Retinal pigment epithelial cell (primary cell): ENCODE measurements at places on chromosomes 7 and 10.
A peak's percentile ranks its signal among the peaks of the same experiment; 100 is the strongest.

GRCh38 chr7:31100445-31100844 lies 48.3 kb downstream of the ADCYAP1R1 start:
- no peak for DNase-seq

GRCh38 chr7:26461518-26461917 lies 169.9 kb downstream of the SNX10 start:
- no peak for DNase-seq

DNA sequence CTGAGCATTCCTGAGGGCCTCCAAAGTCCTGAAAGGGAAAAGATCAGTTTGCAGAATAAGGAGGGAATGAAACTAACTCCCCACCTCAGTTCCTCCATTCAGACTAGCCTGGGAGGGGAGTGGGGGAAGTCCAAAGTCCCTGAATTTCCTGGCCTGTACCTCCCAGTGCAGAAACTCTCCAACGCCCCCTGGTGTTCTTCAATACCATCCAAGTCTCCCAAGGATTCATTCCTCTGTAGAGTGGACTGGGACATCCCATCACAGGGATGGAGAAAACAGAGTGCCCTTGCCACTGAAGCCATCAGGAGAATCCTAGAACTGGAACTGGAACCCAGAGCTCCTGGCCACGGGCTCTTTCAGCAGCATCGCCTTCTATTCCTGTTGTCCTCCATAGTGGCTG lies 1.6 kb upstream of the COL13A1 start:
- DNase-seq: no peak

- DNase-seq: peak; percentile 53
These were observed 2.9 kb upstream of the GET4 start for GRCh38 chr7:873367-874002.

GRCh38 chr7:375901-376305 lies 85.9 kb downstream of the FOXL3 start:
- DNase-seq: no peak

GRCh38 chr7:11642841-11643240 lies 189.2 kb downstream of the THSD7A start:
- DNase-seq: no peak

DNA sequence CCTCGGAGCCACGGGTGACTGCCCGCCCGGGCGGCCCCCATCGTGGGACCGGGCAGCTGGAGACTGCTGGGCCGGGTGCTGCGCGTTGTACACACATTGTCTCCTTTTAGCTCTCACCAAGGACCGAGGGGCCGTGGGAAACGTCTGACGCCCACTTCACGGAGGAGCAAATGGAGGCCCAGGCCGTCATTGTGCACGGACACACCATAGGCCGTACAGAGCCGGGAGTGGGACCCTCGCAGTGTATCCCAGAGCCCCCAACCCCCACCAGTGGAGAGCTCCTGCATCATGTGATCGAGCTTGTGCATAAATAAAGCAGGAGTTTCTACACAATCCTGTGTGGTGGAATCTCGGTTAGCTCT lies 722 bp downstream of the DENND10 start:
- no peak for DNase-seq

- no peak for DNase-seq
These were observed 25.8 kb upstream of the LANCL2 start for GRCh38 chr7:55339033-55340000.

GRCh38 chr7:45211066-45211465 lies 53.5 kb downstream of the RAMP3 start:
- no peak for DNase-seq

DNA sequence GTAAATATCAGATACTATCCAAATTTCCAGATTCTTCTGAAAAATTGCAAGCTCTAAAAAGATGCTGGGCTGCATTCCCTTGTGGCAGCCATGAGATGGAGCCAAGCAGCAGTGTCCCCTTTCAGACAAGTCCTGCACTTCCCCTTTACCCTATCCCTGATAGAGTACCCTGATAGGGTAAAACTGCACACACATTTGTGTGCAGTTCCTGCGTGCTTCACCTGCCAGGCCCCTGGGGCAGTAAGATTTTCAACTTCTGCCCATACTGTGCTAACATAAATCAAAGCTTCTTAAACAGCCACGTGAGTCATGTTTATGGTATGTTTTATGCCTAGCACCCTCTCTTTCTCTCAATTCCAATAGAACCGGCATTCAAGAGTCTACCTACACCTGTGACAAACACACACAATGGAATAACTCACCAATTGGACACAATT lies 52.2 kb downstream of the IFIT5 start:
- DNase-seq: no peak

DNA sequence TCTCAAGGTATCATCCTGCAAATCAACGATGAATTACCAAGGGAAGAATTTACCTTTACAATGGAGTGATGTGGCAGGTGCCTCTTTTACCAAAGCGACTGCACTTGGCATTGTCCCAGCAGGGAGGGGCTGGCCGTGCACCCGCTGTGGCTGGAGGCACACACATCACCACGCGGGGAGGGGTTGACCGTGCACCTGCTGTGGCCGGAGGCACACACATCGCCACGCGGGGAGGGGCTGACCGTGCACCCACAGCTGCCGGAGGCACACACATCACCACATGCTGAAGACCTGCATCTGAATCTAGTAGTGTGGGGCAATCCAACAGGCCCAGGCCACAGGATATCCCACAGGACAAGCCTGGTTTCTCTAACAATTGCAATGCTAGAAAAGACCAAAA lies 493.5 kb downstream of the DNAJB6 start:
- no peak for DNase-seq

DNA sequence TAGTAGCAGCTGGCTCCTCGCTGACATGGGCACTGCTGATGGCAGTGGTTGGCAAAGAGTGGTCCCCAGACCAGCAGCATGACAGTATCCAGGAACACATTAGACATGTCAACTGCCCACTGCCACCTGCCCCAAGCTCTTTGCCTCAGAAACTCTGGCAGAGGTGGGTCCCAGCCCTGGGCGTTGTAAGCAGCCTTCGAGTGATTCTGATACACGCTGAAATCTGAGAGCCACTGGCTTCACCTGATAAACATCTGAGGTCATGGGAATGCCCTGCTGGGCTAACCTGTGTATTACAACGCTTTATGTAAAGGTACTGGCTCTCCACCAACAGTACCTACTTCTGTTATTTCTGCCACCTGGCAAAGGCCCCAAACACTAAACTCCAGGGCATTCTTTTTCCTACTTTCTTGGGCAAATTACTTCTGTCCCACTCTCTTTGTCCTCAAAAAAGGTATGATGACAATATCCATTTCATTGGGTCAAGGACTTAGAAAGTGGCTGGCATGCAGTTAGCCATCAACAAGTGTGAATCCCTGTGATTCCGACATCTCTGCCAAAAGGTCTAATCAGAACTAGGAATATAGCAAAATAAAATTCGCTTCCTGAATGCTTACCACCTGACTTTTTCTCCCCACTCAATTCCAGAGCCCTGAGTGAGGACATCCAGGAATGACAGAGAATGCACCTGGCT lies 9.2 kb downstream of the SGMS1 start:
- no peak for DNase-seq

DNA sequence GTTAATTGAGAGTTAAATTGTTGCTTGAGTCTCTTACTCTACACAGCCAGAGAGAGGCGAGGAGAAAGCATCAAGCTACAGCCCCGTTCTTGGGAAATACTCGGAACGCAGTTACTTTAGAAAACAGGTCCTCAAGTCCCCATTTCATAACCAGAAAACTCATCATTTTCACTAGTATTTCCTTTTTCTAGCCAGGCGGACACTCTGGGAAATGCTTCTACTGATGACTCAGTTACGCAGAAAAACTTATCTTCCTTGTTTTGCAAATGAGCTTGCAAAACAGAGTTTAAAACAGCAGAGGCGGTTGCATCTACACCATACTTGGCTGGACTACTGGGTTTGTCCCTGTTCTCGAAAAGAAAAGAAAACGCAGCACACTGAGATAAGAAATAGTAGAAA lies 111.4 kb upstream of the FGFR2 start:
- DNase-seq: no peak

- DNase-seq: peak; percentile 65
These were observed at the start of gene AKR1E2 for GRCh38 chr10:4825868-4826791. TSS of gene AKR1E2 (plus strand) at chr10:4826207. CDS start at chr10:4826325, 118 bp downstream.

DNA sequence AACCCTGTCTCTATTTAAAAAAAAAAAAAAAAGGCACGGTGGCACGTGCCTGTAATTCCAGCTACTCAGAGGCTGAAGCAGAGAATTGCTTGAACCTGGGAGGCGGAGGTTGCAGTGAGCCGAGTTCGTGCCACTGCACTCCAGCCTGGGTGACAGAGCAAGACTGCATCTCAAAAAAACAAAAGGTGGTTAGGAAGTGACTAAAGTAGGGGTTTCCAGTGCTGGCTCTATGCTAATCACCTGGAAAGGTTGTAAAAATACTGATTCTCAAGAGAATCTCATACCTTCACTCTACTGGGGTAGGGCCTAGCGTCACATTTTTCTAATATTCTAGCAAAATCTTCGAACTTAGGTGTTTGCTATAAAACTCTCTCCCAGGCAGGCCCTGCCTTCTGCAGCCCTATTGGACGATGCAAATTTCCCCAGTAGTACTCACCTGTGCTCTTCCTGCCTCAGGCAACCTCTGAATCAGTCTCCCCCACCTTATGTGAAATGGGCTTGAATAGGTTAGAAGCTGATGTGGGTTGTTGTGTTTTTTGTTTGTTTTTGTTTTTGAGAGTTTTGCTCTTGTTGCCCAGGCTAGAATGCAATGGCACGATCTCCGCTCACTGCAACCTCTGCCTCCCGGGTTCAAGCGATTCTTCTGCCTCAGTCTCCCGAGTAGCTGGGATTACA lies 3.5 kb downstream of the ZP3 start:
- DNase-seq: no peak

GRCh38 chr7:100969066-100969615 lies at the start of gene MUC12:
TSS of gene MUC12 (plus strand) at chr7:100969565. CDS start at chr7:100969623, 58 bp downstream.
- DNase-seq: no peak

DNA sequence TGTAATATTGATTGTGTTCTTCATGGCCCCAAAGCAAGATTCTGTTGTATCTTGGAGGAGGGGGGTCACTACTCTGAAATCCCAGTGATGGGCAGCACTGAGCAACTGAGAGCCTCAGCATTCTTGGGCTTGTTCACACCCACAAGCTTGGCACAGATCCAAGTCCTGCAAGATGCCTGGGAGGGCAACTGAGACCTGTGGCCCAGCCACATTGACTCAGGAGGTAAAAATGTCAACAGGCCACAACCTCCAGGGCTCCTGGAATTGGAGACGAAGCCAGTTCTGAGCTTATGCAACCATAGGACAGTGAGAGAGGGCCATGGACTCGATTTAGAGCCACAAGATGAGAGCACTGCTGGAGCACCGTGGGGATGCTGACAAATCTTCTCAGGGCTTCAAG lies 3.1 kb upstream of the DOCK1 start:
- DNase-seq: peak; percentile 61

DNA sequence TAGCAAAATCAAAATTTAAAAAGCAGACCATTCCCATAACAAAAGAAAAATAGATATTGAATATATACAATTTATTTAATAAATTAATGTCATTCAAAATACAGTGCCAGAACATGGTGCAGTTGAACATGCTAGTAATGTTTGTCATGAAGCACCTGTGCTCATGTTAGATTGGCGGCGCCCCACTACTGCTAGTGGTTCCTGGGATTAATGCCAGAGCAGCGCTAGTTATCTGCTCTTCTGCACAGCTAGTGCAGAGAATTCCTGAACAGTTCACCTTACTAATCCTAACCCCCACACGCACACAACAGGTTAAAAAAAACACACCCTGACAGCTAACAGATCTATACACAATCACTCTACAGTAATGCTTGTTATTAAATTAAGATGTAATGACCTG lies 23.4 kb downstream of the KBTBD2 start:
- no peak for DNase-seq

DNA sequence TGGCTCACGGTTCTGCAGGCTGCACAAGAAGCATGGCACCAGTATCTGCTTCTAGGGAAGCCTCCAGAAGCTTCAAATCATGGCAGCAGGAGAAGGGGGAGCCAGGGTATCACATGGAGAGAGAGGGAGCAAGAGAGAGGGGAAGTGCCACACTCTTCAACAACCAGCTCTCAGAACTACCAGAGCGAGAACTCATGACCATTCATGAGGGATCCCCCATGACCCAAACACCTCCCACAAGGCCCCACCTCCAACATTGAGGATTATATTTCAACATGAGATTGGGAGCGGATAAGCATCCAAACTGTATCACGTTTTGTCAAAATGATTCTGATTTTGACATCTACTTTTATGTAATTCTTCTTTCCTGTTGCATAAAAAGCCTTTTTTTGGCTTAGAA lies 38.5 kb downstream of the CREM start:
- no peak for DNase-seq

DNA sequence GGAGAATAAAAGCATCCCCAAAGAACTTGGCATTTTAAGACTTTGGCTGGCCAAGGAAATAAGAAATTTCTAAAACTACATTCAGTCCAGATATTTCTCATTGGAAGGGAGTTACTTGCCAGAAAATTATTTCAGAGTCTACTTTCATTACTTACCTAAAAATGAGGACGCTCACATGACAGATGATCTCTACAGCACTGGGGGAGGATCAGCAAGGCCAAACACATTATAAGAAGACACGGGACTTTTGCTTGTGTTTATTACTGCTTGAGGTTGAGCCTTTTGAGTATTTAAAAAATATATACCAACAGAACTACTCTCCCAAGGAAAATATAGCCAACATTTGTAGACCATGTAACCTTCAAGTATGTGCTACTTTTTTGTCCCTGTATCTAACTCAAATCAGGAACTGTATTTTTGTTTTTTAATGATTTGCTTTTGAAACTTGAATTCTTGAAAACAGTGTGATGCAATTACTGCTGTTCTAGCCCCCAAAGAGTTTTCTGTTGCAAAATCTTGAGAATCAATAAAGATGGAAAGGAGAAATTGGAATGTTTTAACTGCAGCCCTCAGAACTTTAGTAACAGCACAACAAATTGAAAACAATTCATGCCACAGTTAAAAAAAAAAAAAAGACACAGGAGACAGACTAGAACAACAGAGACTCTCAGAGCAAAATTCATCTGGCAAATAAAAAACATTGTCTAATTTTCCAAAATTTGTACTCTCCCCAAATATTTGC lies 128.1 kb downstream of the ZNF438 start:
- no peak for DNase-seq
